ENCODE measurements at places on chromosomes 2 and 18.

DNA sequence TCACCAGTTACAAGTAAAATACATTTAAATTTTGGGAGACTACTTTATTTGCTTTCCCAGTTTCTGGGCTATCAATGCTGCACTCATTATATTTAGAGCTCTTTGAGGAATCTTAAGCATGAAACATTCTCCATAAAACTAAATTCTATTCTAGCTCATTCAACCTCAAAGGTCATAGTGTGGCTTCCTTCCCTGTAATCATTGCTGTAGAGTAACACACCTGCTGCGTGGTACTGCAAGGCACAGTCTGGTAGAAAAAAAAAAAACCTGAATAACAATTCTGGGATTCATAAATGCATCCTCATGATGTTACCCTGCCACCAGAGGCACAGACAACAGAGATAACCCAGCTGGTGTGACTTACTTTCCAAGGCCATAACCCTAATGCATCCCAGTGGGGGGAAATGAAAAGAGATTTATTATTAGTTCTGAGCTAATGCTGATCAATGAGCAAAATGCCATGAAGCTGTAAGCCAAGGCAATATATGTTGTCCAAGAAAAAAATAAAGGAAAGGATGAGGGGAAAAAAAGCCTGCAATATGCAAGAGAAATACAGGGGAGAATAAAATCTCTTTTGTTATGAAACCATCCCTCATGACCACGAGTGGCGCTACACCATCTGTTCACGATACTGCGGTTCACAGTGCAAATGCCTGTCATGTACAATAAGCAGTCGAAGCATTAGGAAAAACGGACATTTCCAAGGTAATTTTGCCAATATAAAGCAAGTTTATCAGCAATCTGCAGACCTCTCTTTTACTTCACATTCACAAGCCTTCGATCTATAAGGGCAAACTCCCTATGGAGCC is 1481.6 kb upstream of the PIK3C3 start:
- DNase-seq, result no peak

- no peak for DNase-seq
Measured at GRCh38 chr2:20646446-20646845, 4.5 kb downstream of the HS1BP3 start.

DNA sequence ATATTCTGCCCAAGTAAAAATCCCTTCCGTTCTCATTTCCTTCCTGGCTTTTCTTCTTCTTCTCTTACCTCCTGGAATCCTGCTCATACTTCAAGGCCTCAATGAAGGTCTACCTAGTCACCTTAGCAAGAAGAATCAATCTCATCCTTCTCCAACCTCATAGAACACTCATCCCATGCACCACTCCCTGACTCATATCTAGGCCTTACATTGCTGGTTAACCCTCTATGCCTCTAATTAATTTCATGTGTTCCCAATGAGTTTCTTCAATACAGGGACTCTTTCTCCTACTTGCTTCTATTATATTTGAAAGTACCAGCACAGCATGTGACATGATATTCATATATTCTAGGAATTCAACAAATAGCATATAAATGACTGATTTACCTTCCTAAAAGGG is 63.0 kb downstream of the BCL11A start:
- DNase-seq, result no peak

DNA sequence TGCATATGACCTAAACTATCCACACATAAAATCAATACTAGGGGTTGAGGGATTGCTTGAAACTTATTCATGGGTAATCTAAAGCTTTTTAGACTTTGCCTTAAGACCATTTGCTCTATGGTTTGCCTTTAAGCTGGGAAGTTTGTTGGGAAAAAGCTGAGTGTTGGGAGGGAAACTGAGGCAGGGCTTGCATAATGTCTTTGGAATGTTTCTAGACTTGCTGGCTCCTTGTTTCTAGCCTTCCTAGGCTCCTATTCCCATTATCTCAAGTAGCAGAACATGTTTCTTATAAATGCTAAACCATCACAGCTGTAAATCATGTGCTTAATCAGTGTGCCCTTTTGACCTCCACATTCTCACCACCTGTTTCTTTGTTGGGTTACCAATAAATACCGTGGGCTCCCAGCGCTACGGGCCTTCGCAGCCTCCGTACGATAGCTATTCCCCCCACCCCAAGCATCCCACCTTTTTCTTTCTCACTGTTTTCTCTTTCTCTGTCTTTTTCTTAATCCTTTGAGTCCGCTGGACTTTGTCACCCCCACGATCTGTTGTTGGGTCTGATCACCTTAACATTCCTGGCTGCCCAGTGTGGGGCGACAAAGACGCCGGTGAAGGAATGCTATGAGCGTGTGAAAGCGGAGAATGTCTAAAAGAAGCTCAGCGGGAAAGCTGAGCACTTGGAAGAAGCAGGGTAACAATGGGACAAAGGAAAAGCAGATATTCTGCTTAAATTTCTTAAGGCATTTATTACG is 49.4 kb upstream of the CWC22 start:
- no peak for DNase-seq

GRCh38 chr18:24799176-24799575 is 338.7 kb downstream of the HRH4 start:
- DNase-seq, result no peak

DNA sequence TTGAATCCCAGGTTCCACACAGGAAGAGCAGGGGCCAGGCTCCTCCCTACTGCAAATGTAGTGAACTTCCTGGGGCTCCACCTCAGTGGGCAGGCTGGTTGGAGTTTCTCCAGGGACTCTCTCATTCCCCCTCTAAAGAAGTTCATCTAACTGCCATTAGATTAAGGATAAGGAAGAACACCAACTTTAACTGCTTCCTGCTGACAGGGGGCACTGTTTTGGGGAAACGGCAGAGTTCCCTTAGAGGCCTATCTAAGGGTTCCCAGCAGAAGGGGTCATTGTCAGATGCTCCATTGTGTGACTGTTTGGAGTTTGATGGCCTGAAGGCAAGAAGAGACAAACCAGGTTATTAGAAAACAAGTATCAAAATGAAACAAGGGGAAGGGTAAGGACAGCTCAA is 2159.7 kb upstream of the PIK3C3 start:
- no peak for DNase-seq

GRCh38 chr2:67260343-67261277 is 136.5 kb upstream of the ETAA1 start:
- DNase-seq, result no peak

DNA sequence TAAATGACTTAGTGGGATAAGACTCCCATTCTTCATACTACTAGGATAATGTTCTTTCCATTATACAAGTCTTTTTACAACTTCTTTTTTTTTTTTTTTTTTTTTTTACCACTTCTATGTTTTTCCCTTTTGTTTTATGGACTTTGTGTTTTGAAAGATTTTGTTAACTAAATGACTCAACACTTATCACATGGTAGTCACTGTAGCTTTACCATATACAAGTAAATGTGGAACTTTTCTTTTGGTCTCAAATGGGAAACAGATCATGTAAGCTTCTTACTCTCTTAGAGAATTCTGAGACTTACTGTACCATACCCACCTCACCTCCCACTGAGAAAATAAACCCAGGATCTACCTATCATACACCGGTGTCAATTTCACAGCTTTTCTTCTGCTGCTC is 590.3 kb upstream of the CDH2 start:
- no peak for DNase-seq

GRCh38 chr2:207123335-207123744 is 42.4 kb downstream of the KLF7 start:
- DNase-seq, result no peak

DNA sequence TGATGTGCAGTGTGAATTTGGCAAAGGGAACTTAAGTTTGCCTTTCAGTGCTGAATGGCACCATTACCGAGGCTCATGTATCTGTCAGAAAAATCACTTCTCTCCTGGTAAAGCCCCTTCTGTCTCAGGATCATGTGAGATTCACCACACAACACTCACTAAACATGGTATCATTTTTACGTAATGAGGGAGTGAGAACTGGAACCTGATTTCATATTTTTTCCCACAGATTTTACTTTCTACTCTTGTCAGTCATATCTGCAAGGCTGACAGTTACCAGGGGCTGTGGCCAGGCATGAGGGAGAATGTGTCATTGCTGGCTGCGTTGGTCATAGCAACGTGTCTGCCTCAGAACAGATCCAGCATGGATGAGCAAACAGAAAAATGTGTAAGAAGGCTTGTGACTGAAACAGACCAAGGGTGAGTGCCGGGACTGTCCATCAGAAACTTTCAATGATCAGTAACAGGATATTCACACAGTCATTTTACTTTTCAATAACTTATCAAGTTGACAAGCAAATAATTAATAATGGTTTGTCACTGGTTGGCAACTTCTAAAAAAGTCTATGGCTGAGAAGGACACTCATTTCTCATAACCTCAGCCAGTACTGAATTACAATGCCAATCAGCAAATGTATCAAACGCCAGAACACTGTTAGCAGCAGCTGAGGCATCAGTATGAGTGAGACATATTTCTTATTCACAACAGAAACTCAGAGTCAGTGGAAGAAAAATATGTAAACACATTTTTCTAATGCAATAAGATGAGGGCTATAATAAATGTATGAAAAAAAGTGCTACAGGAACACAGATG is 100.5 kb downstream of the CDC42EP3 start:
- no peak for DNase-seq

- DNase-seq, result no peak
Measured at GRCh38 chr2:136013955-136014354, 28.5 kb upstream of the DARS1 start.

DNA sequence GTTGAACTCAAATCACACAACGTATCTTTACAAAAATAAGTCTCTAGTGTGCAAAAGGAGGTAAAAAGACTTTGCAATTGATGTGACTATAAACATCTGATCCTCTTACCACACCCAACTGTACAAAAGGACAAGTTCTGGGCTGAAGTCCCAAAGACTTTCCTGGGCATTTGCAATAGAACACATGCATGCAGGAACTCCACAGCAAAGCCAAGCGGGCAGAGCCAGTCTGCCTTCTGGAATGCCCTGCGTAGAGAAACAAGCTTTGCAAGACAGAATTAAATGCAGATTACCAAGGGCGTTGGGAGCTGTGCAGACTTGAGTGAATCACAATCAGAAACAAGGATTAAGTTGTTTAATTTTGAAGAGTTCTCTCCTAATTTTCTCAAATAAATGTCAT is 208.4 kb upstream of the ZNF521 start:
- no peak for DNase-seq

- DNase-seq, result no peak
Measured at GRCh38 chr2:69645921-69646320, 2.4 kb upstream of the AAK1 start.

DNA sequence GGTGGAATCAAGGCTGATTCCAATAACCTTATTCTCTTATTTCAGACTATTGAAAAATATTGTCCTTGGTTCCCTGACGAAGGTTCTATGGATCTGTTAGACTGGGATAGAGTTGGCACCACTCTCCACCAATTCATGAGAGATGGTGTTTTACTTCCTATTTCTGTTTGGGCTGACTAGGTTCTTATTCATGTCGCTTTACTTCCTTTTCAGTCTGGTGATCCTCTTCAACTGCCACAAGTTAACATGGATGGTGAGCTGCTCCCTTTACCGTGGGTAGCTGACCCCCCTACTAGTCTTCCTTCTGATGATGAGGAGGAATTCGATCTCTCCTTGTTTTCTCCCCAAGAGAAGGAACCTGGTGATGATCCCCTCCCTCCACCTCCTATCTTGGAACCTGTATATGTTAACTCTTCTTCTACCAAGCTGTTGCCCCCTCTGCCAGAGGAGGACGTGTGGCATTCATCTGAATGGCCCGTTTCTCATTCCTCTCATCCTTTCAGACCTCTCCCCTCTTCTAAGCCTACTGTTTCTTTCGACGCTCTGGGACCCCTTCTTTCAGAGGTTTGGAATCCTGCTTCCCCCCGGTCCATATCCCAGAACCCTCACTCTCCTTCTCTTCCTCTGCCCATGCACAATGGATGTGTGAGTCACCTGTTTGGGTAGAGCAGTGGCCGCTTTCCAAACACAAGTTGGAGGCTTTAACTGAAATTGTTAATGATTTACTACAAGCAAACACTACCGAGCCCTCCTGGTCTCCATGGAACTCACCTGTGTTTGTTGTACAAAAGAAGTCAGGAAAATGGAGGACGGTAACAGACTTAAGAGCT is 13.5 kb upstream of the CNOT11 start:
- no peak for DNase-seq

DNA sequence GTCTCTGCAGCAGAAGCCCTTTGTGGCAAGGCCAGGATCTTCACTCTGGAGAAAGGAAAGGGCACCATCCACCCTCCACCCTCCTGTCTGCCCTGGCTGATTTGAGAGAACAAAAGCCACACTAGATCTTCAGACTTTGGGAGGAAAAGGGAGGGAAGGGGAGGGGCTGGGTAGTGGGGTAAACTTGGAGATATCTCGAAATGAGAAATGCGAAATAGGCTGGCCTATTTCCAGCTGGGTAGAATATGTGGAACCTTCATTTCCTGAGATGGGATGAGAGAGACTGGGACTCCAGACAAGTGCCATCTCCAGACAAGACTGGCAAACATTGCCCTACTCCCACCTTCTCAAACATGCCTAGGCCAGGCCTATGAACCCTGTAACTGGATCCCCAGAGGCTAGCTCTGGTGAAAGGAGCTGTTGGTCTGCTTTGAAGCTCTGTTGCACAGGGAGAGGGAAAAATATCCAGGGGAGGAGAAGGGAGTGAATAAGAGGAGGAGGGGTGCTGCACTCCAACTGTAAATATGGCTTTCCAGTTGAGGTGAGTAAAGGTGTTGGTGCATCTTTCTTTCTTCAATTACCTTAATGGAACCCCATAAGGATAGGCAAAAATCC is 1.7 kb downstream of the HOXD12 start:
- no peak for DNase-seq

DNA sequence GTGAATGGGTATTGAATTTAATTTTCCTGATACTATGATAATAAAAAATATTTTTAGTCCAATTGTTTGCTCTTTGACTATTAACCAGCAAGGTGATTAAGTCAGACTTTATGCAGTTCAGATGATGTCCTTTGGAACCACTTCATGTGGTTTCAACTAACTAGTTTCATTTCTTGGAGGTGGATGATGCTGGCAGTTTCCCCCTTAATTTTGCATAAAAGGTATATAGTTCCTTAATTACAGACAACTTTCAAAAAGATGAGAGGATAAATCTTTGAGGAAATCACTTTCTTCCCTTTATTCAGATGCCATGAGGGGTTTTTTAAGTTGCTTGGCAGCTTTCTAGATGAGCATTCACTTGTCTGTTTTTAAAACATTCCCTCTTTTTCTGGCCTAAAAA is 223.1 kb downstream of the PHLPP1 start:
- DNase-seq, result no peak

DNA sequence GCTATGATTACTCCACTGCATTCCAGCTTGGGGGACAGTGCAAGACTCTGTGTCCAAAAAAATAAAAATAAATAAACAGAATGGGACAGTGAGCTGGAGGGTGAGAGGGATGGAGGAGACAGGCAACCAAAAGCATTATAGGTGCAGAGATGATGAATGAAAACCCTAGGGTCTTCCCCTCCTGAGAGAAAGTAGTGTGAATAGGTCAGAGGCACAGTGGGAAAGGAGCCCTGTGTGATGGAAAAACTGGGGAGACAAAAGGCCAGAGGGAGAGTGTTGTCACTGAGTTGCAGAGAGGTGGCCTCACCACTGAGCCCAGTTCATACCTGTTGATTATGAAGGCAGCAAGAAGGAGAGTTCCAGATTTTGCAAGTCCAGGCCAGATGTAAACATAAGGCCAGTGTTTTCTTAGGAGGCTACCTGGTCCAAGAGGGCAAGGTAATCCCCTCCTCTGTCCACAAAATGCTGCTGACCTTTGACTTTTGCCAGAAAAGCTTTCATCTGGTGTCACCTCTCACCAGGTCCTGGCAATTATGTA is 17.6 kb upstream of the AGFG1 start:
- no peak for DNase-seq

- no peak for DNase-seq
Measured at GRCh38 chr2:145325485-145325884, 805.6 kb upstream of the ZEB2 start.

Measured in KG1 (cell line).